ENCODE measurements at places on chromosomes 6 and 20.

- DNase-seq, result no peak
Observed at GRCh38 chr6:31407699-31408098, 4.3 kb downstream of the MICA start.

DNA sequence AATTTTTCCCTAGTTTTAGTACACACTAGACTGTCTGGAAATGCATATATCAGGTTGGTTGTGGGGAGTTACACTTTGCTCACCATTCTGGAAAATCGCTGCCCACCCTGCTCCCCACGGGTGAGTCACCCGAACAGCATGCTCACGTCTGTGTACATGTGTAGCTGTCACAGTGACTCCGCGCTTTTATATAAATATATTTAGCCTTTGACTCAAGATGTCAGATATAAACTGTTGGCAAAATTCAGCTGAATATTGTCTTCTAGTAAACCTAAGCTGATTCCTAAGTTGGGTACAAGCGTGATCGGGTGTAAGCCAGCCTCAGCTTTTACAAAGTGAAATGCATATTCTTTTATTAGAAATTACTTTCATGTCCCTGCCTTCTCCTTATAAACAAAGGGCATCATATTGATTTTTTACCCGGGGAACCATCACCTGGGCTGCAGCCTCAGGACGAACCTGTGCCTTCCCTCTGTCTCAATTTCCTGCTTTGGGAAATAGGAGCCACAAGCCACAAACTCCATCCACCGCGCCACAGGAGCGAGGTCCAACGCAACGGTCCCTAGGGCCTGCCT is 4.3 kb downstream of the SDCBP2 start:
- DNase-seq, result peak; percentile 54

DNA sequence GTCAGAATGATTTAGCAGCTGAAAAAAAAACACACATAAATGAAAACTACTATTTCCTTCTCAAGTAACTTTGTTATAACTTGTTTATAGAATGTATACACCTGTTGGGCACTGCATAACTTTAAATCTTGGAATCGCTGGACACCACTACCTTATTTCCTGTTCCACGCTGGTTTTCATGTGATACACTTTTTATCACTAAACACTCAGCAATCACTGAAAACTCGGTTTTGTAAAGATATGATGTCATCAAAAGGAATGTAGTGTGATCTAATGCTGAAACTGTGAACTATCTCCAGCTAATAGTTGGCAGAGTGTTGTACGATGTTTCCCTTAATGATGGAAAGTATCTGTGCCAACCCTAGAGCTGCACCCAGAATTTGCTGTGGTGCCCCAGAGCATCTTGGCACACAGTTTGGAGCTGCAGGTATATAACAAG is 127.9 kb downstream of the BACH2 start:
- DNase-seq, result no peak

- no peak for DNase-seq
Observed at GRCh38 chr6:56250266-56250665, 2.9 kb upstream of the COL21A1 start.

GRCh38 chr20:62603021-62603906 is 39.0 kb upstream of the SLCO4A1 start:
- DNase-seq, result peak; percentile 41

- no peak for DNase-seq
Observed at GRCh38 chr20:35394271-35394670, 17.5 kb downstream of the UQCC1 start.

- no peak for DNase-seq
Observed at GRCh38 chr6:148608199-148608951, 138.5 kb upstream of the UST start.

- DNase-seq, result no peak
Observed at GRCh38 chr6:63765828-63766227, 130.2 kb downstream of the PHF3 start.

DNA sequence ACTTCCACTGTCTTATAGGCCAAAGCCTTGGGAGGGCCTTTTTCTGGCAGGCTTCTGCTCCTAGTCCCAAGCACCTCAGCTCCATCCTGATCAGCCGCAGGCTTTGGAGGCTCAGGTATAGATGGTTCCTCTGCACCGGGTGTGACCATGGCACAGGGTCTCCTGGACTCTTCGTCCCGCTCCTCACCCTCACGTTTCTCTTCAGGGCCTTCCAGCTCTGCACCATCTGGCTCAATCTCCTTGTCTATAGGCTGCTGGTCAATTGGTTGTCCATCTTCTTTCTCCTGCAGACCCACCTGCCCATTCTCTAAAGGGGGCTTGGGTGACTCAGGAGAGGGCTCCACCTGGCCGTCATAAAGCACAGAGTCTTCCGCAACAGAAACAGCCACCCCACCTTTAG is 37.0 kb downstream of the BFSP1 start:
- no peak for DNase-seq

GRCh38 chr6:151681433-151682059 is 125.9 kb upstream of the ESR1 start:
- no peak for DNase-seq

DNA sequence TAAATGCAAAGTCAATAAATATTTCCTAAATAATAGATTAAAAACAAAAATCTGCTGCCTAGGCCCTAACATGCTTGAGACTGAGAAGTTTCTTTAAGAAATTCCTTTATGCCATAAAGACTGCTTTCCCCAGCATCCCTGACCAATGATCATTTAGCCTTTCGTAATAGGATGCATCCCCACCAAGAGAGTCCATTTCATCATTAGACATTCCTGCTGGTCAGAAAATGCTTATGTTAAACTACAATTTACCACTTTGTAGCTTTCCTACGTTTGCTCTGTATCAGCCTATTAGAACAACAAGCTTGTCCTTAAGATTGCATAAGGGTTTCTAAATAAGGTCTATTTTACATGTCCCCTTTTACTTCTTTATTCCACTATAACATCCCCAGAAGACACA is 59.8 kb upstream of the HSF2 start:
- no peak for DNase-seq

- no peak for DNase-seq
Observed at GRCh38 chr6:27297857-27298730, 14.0 kb downstream of the POM121L2 start.

DNA sequence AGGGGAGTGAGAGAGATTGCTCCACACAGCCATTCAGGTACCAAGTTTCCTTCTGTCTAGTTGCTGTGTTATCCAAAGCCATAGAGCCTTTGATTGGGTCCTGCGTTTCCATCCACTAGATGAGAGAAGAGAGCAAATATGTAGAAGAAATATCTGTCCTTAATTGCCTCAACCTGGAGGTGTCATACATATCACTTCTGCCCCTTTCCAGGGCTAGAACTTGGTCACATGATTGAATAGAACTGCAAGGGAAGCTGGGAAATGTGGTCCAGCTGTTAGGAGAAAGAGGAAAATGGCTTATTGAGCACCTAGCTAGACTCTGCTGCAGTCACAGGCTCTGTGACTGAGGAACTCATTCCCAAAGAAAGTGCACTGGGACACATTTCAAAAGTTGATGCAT is 115.6 kb upstream of the JAG1 start:
- DNase-seq, result no peak

GRCh38 chr20:10536531-10536930 is 101.4 kb downstream of the SLX4IP start:
- DNase-seq, result no peak

DNA sequence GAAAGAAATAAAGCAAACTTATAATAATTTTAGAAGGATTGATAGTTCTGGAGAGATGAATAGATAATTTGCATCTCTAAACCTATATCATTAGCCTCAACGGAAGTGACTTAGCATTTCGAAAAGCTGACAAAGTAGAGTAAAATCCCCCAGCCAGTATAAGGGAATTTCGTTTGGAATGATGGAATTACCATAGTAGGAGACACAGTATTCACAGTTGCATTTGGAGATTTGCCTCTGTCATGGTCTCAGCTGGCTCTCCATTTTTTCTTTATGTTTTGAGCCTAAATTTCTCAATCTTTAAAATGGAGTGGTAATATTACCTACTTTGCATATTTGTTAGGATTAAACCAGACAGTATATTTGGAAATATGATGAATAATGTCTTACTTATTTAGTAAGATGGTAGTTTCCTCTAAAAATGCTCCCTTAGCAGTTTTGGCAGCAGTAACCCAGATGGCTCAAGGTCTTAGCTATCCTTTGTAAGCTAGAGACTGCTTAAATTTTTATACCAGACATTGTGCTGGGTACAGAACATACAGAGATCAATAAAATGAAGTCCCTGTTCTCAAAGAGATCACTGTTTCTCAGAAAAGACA is 58.2 kb downstream of the SMAP1 start:
- no peak for DNase-seq

DNA sequence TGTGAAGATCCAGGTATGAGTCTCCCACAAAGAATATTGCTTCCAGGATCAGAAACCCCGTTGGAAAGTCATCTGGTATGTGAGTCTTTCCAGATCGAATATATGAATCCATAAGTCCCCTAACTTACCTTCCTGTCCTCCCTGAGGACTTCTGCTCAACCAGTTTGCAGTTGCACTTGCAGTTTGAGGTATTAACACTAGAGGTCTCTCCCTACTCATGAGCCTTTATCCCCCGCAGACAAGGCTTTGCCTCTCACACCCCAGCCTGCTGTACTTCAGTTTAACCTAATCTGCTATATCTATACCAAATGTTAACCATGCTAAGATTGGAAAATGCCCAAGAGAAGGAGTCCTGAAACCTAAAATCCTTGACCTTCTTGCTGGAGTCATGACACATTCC is 135.3 kb upstream of the DEFB112 start:
- DNase-seq, result no peak

DNA sequence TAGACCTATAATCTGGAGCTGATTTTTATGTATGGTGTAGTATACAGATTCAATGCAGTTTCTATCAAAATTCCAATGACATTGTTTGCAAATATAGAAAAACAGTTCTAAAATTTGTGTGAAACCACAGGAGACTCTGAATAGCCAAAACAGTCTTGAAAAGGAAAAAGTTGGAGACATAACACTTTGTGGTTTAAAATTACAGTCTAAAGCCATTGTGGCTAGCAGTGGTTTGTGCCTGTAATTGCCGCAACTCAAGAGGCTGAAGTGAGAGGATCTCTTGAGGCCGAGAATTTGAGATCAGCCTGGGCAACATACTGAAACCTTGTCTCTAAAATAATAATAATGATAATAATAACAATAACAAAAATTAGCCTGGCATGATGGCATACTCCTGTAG is 213.7 kb downstream of the CDKAL1 start:
- DNase-seq, result no peak

GRCh38 chr20:19104186-19104585 is 108.3 kb upstream of the SLC24A3 start:
- no peak for DNase-seq

DNA sequence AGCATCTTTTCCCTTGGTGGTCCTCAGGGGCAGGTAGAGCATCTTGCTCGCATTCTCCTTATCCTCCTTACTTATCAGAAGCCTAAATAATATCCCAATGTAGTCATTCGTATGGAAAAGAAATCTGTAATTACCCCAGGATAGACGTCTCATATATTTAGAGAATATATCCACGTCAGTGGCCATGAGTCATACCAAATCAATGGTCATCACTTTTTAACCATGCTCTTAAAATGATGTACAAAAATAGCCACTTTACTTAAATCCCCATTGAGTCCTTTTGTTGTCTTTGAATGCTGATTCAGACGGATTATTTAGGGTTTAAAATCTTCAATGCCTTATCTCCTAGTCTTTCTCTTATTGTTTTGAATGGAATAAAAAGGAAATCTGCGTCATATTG is 231.7 kb upstream of the STXBP5 start:
- no peak for DNase-seq

- DNase-seq, result no peak
Observed at GRCh38 chr6:129338683-129339082, 371.3 kb downstream of the ARHGAP18 start.

DNA sequence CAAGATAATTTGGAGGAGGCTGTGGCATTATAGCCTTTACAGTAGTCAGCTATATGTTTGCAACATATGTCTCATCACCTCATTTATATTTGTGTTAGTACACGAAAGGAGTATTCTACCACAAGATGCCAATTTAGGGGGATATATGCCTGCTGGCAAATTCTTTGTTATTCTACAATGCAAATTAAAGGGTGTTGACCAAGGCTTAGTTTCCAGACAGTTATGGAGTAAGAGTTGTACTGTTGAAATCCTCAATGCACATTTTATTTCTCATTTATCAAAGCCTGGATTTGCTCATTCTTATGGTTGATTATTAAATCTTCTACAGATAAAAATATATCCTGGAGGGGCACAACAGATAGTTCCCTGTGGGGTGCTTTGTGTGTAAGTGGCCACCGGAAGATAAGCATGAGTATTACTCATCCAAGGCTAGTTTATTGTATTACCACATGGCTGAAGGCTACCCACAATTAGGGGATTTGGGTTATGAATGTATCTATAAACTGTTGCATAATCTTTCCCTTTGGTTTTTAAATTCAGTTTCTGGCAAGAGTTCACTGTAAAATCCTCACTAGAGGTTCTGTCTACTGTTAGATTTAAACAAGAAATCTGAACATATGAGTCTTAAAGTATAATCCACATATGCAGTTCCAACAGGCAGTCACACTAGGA is 9.0 kb downstream of the CST9 start:
- DNase-seq, result no peak

GRCh38 chr6:11428895-11429294 is 108.7 kb upstream of the TMEM170B start:
- DNase-seq, result no peak

GRCh38 chr20:1844325-1845162 is 50.7 kb upstream of the SIRPA start:
- DNase-seq, result no peak

- DNase-seq, result no peak
Observed at GRCh38 chr20:49165611-49166010, 22.5 kb downstream of the STAU1 start.

DNA sequence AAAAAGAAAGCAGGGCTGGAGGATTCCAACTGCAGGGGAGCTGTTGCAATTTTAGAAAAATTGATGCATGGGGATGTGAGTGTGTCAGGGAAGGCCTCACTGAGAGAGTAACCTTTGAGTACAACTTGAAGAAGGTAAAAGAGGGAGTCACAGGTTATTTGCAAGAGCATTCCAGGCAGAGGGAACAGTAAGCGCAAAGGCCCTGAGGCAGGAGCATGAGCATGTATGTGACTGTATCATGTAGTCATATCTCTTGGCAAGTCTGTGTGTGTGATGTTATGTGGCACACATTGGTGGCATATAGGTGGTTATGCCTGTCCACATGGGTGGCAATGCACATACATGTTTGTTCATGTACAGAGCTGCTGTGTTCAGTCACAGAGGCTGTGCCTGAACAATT is 71.2 kb upstream of the ZNFX1 start:
- DNase-seq, result no peak

- DNase-seq, result no peak
Observed at GRCh38 chr6:111982681-111983080, 71.2 kb upstream of the CCN6 start.

DNA sequence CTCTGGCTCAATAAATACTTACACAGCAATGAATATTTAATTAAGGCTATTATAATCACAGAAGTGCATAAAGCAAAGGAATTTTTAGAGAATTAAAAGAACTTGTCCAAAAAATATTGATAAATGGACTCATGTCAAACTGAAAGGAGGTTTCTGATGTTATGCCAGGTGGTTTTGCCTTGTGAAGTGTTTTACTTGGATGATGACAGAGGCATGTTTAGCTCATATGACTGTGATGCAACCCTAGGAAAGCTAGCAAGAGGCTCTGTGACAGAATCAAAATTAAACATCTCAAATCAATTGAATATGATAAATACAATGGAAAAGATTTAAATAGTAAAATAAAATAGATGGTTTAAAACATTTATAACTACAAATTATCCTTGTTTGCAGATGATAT is 137.3 kb downstream of the TMEM200A start:
- DNase-seq, result no peak

GRCh38 chr6:105397987-105398386 is 4.9 kb downstream of the PREP start:
- DNase-seq, result no peak

Data from stimulated activated CD8-positive, alpha-beta memory T cell treated with anti-CD3 and anti-CD28 coated beads, Interleukin-4, amount 100 ng/mL, for 4 hours (primary cell).